ENCODE measurements at places on chromosomes 11 and 22.

- peak; percentile 4 for DNase-seq
Measured at GRCh38 chr22:38230108-38230825, 28.5 kb downstream of the MAFF start.

GRCh38 chr22:17368554-17369438, 464 bp upstream of the CECR2 start:
- DNase-seq, result peak; percentile 68

- DNase-seq, result no peak
Measured at GRCh38 chr11:104967534-104968354, 630 bp downstream of the CASP4 start.

DNA sequence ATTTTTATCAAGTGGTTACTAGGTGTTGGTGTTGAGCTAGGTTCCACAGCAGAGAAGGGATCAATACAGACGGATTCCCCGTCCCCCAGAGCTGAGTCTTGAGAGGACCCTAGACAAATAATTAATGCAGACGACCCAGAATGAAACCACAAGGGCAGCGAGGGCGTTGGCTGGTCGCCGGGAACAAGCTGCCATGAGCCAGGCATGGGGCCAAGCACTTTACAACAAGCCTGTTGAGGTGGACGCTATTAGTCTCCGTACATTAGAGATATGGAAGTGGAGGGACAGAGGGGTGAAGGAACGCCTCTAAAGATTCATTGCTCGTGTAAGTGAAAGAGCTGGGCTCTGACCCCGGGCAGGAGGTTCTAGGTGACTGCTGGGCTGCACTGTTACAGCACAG, 77.1 kb upstream of the EIF3D start:
- DNase-seq, result peak; percentile 16

GRCh38 chr22:47784991-47785390, 1022.5 kb downstream of the TBC1D22A start:
- DNase-seq, result no peak

GRCh38 chr11:15845261-15845660, 511.1 kb downstream of the SOX6 start:
- peak; percentile 25 for DNase-seq

DNA sequence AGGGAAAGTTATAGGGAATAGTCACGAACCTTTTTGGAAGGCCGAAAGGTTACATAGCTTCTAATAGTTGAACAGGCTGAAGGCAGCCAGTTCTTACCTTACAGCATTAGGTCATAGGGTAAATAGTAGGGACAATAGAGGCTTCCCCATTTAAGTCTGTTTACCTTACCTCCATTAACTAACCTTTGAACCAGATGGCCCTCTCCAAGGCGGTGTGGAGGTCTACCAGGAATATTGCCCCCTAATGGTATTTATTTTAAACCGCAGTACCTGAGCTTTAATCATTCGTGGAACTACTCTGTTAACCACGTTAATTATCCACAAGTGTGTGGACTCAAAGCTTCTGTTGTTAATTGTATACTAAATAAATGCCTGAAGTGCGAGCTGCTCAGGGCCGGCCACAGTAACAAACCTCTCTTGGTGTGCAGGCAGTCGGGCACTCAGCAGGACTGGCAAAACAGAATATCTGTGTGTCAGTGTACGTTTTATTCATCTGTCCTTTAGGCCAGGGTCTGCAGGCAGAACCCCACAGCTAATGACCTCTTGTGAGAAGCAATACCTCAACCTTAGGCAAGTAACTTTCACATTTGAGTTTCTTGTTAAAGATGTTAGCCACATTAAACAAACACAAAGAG, 81.7 kb downstream of the PRCP start:
- no peak for DNase-seq

DNA sequence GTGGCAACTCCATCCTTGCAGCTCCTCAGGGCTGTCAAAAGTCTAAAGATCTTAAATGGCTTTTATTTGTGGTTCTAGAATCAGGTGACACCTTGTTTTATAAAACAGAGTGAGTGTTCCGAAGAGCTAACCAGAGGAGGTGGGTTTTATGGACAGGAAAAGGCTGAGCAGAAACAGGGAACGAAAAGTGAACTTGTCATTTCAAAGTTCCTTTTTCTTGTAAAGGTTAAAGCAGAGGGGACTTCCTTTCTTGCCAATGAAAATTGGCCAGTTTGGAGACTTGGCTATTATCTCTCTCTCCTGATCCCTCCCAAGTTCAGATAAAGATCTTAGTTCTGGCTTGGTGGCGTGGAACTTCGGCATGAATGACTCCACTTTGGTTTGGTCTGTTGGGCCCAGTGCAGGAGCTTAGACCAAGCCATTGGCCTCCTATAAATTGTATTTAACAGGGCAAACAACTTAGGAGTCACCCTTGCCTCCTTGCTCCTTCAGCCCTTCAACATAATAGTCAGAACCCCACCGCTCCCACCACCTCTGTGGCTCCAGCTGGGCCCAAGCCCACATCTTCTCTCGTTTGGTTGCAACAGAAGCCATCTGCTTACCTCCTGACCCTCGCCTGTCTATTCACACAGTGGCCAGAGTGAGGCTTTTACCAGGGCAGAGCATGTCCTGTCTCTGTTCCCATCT, 102.4 kb upstream of the THY1 start:
- DNase-seq, result no peak

GRCh38 chr11:8805296-8805695, 105.7 kb upstream of the AKIP1 start:
- DNase-seq, result no peak

DNA sequence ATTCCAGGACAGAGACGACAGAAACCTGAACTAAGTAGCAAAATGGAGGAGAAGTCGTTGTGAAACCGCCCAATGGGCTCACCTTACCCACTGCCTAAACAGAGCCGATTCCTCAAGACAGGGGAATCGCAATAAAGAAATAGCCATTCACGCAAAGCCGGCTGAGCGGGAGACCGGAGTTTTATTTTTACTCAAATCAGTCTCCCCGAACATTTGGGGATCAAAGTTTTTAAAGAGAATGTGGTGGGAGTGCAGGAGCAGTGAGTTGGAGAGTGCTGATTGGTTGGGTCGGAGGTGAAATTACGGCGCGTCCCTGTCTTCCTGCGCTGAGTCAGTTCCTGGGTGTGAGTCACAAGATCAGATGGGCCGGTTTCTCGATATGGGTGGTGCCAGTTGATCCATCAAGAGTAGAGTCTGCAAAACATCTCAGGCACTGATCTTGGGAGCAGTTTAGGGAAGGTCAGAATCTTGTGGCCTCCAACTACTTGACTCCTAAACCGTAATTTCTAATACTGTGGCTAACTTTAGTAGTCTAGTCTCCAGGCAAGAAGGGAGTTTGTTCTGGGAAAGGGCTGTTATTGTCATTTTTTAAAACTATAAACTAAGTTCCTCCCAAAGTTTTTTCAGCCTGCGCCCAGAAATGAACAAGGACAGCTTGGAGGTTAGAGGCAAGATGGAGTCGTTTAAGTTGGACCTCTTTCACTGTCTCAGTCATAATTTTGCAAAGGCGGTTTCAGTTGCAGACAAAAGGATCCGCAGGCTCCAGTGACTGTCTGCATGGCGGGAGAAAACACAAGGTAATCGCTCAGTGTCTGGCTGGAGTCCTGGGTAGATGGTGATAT, 34.1 kb downstream of the OR4D9 start:
- no peak for DNase-seq

DNA sequence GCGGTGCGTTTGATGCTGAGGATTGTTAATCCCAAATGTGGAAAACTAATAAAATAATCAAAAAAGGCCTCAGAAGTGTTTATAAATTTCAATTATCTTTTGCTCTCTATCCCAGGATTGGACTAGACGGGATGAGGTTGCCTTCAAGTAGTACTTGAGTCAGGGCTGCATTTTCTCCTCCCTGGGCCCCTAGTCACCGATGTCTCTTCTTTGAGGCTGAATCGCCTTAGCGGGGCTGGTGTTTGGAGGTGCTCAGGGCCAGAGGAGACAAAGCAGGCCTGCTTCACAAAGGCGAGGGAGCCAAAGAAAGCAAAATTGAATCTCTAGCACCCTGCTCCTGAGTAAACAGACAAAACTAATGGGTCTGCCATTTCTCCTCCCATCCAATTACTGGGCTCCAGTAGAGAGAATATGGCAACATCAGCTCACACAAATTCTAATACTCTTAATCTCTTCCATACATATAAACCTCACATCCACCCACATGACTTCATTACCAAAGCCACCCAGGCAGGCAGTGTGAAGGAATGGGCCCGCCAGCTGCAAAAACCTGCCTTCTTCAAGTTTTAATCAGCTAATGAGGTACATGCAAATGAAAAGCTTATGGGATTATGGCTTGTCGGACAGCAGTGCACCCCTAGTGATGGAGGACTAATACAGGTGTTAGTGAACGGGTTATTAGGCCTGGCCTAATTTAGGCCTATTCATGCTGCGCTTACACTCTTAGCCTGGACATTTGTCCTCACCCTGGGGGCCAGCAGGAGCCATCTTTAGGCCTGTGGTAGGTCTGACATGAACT, 52.7 kb upstream of the HTATIP2 start:
- peak; percentile 50 for DNase-seq

DNA sequence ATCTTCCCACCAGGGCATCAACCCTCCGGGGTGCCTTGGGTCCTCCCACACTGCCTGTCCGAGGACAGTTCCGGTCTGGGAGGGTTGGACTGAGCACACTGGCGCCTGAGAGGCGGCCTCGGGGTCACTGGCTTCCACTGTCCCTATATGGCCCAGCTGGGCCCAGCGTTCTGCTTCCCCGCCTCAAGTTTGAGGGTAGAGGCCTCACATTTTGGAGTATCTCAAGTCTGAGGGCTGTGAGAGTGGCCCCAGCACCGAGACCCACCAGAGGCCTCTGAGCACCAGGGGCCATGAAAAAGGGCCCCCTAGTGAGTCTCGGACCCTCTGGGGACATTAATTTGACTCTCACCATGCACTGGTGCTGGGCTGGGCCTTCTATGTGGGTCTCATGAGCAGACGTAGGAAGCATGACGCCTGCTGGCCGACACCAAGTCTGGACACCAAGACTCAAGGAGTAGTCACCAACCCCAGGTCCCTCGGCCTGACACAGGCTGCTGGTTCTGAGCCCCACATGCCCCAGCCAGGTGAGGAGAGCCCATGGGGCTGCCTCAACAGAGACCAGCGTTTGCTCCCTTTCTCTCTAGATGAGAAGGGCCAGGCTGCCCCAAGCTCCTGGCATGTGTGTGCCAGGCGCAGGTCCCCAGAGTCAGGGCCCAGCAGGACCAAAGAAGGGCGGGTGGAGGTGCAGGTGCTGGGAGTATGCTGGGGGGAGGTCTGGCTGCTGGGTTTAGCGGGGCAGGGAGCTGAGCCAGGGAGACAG, 27.5 kb downstream of the ARVCF start:
- no peak for DNase-seq

DNA sequence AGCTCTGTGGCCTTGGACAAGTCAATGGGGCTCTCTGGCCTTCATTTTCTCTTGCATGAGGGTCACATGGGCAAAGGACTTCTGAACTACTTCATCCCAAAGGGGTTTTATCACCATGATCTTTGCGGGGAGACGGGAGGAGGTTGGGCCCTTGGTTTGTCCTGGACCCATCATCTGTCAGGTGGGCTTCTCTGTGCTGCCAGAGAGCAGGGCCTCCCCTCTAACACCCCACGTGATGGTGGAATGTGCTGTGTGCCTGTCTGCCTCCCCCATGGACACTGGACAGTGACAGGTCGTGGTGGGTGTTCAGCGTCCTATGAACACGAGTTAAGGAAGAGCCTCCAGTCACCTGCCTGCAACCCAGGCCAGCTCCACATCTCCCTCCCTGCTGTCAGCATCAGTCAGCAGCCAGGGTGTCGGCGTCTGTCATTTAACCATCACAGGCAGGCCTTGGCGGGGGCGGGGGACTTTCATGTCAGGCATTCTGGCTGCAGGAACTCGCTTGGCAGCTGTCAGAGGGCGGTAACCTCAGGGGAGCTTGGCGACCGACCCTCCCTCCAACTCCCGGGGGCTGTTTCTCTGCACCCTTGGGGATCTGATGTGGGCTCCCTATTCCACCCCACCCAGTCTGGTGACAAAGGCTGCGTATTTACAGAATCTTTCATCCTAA, 2.6 kb upstream of the SUN2 start:
- DNase-seq, result no peak

DNA sequence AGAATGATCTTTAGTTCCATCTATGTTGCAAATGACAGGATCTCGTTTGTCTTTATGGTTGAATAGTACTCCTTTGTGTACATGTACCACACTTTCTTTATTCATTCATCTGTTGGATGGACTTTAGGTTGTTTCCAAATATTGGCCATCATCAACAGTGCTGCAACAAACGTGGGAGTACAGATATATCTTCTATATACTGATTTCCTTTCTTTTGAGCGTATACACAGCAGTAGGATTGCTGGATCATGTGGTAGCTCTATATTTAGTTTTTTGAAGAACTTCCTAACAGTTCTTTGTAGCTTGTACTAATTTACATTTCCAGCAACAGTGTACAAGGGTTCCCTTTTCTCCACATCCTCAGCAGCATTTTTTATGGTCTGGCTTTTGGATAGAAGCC, 407.5 kb upstream of the ANO5 start:
- DNase-seq, result no peak

All from NCI-H1105 treated with DMSO at 0.1 percent for 48 hours (cell line).